Activated CD4-positive, alpha-beta T cell treated with anti-CD3 and anti-CD28 coated beads for 24 hours (primary cell): ENCODE measurements at places on chromosomes 7 and 10.

DNA sequence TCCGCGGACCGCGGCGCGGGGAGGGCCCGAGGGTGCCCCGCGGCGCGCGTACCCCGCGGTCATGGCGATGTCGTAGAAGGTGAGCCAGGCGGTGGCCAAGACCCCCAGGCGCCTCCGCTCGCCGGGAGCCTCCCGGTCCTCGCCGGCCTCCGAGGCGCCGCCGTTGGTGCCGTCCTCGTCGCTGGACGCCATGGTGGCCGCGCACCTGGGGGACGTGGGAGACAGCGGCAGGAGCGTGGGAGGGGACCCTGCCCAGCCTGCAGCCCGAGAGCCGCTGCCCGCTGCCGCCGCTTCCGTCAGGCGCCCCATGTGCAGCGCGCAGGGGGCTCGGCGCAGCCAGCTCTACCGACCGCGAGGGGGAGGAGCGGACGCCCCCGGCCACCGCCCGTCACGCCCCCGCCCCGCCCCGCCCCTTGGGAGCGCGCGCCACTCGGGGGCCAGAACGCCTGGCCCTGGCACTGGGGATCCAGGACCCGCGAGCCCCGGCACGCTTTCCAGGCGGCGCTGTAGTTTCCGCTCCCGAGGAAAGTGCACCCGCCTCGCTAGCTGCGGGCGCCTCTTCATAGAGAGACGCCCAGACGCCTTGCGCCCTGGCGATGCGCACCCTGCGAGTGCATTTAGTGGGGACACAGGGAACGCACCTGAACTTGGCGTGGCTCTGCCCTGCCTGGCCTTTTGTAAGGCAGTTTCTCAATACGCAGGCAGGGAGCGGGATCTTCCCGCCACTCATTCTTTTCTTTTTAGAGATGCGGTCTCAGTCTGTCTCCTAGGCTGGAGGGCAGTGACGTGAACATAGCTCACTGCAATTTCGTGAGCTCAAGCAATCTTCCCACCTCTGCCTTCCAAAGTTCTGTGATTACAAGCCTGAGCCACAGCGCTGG lies at the start of gene HACD1:
TSS of gene HACD1 (minus strand) at position 344 of the 881 bp plus-strand sequence. CDS start at position 309, 35 bp downstream.
- DNase-seq = peak; percentile 43

DNA sequence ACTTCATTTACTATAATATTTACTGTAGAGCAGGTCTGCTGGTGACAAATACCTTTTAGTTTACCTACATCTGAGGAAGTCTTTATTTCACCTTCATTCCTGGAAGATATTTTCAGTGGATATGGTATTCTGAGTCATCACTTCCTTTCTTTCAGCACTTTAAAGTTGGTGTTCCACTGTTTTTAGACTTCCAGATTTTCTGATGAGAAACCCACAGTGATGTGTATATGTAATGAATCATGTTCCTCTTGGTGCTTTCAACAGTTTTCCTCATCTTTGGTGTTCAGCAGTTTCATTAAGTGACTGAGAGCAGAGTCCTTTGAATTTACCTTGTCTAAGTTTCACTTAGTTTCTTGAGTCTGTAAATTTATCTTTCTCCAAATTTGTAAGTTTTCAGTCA lies 36.4 kb downstream of the COPG2 start:
- no peak for DNase-seq

- peak; percentile 75 for DNase-seq
Observed at GRCh38 chr10:101067356-101068083, 5.7 kb downstream of the KAZALD1 start.

- no peak for DNase-seq
Observed at GRCh38 chr7:114822131-114822530, 99.8 kb upstream of the MDFIC start.

DNA sequence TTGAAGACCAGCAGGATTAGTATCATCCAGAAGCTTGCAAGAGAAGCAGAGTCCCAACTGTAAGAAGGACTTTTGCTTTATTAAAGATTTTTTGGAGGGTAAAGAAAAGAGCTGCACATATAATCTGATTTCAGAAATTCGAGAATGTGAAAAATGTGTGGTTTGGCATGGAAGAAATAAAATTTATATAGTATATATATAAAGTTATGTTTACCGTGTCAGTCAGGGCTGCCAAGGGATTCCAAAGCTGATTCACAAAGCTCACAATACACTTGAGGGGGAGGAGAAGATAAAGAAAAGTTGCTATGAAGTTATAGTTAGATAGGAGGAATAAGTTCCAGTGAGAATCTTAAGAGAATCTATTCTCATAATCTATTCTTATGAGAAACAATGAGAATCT lies 231.8 kb upstream of the CACNA2D1 start:
- no peak for DNase-seq
